ENCODE measurements at places on chromosomes 6 and 20.
A peak's percentile ranks its signal among the peaks of the same experiment; 100 is the strongest.

DNA sequence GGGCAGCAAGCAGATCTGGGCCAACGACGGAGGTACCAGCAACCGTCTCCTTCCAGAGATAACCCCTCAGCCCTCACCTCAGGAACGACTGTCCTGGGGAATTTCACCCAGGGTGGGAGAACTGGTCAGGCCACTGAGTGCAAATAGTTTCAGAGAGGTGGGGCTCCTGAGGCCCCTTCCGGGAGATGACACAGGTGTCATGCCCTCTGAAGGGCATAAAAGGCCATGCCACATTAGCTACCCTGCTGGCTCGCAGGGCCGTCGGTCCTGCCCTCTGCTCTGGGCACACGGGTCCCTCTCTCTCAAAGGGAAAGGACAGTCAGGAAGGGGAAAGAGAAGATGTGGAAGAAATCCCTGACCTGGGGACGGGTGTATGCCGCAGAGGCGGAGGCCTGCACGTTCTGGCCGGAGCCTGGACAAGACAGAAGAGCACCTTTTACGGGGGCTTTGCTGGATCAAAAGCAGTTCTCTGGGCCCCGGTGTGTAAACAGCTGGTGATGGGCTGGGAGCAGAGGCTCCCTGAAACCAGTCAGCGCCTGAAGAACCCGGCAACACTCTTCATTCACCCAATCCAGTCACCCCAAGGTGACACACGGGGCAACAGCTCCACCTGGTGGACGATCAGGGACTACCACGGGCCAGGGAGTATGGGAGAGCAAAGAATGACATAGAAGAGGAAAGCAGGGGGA is 6.4 kb upstream of the TAF8 start:
- peak; percentile 66 for DNase-seq

DNA sequence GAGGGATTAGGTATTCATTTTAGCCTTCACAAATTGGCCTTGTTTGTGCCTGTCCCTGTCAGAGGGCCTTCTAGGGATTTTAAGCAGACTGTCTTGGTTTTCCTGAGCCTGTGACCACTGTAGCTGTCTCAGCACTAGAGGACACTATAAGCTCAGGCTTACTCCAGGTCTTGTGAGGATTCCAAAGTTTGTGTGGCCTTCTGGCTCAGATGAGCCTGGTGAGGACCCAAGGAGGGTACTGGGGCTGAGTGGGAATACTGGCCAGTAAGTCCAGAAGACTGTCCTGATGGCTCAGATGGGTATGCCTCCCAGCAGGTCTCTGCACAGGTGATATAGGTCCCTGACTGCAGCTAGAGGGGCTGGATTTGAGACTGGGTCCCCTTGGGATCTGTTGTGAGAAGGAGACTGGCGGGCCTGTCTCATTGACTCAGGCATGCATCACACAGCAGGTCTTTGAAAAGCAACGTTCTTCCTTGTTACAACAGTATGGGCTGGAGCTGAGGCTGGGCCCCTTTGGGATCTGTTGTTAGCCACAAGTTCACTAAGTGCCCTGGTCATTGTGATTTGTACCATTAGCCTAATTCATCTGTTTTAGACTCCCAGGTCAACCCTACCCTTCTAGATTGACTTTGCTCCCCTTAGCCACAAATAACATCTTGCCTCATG is 26.3 kb upstream of the TFB1M start:
- DNase-seq = peak; percentile 74

GRCh38 chr6:111534231-111534751 is 51.3 kb upstream of the REV3L start:
- no peak for DNase-seq

DNA sequence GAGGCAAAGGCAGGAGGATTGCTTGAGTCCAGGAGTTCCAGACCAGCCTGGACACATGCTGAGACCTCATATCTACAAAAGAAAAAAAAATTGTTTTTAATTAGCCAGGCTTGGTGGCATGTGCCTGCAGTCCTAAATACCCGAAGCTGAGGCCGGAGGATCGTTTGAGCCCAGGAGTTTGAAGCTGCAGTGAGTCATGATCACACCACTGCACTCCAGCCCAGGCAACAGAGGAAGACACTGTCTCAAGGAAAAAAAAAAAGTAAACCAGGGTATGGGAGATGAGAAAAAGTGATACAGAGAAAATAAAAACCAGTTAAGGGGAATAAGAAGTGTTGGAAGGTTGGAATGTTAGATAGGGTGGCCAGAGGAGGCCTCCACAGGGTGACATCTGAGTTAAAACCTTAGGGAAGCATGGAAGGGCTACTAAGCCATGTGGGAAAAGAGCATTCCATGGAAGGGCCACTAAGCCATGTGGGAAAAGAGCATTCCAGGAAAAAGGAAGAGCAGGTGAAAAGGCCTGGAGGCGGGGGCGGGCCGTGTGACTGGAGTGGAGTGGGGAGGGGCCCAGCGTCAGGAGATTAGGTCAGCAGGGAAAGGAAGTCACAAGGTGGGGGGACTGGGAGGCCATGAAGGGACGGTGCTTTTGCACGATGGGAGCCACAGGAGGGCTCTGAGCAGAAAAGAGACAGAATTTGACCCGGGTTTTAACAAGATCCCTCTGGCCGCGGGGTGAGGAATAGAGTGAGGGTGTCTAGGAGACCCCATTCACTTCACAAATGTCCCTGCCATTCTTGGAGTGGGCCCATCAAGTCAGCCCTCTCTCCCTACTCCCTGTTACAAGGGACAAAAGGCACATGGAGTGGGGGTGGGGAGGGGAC is 18.3 kb downstream of the CPNE5 start:
- peak; percentile 31 for DNase-seq

DNA sequence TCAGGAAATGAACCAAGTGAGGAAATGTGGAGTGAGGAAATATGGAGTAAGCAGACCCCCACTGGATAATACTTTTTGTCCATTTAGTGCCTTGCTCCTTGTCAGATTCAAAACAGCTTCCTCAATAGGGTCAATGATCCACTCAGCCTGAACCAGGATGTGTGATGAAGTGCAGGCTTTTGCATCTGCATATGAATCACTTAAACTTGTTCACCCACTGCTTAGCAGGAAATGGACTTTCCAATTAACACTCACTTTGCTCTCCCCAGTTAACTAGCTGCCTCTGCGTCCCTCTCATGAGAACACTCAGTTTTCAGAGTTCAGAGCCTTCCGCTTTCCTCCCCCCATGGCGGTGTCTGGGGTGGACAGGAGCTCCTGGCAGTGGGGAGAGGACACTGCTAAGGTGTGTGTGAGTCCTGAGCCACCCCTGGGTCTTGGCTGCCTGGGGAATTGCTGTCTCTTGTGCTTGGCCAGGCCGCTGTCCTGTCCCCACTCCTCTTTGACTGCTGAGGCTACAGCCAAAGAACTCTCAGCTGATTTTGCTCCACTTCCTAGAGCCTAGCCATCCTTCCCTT is 621.8 kb downstream of the CDH26 start:
- DNase-seq = no peak

GRCh38 chr6:20688710-20689500 is 154.6 kb downstream of the CDKAL1 start:
- no peak for DNase-seq

DNA sequence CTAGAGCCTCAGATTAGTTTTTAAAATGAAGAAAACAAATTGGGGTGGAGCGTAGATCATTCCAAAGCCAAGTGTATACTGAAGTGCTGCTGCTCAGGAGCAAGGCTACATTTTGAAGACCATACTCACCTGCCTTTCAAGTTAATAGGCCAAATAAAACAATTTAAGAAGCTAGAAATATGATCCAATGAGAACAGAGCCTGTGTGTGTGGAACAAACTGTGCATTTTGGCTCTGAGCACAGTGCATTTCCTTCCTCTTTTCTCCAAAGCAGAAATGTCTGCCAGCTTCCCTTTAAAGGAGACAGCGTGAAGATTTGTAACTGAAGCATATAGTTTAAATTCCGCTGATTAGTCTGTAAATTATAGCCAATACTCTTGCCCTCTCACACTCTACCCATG is 3.2 kb upstream of the IFNGR1 start:
- no peak for DNase-seq

DNA sequence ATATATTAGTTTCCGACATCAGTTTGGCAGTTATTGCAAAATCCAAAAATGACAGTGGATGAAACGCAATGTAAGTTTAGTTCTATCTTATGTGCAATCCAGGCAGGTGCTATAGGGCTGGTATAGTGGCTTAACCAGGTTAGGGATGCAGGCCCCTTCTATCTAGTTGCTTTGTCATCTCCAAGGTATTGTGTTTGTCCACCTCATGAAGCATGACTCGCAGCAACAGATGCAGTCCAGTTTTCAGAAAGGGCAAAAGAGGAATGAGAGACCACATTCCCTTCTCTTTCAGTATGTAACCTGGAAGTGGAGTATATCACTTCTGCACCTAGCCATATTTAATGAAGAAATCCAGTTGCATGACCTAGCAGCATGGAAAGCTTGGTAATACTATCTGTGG is 59.7 kb downstream of the PKIB start:
- no peak for DNase-seq

DNA sequence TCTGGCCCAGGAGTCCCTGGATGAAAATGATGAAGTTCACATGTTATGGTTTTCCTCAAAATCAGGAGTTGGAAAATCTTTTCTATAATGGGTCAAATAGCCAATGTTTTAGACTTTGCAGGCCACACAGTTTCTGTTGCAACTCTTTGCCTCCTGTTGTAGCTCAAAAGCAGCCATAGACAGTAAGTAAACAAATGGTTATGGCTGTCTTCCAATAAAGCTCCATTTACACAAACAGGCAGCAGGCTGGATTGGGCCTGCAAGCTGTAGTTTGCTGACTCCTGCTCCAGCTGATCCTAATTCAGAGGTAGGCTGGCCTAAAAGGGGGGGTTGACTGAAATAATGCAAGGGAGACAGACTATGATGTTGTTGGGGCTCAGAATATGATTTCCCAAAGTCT is 33.0 kb downstream of the METTL24 start:
- peak; percentile 13 for DNase-seq

Measured in stromal cell of bone marrow (primary cell).